ENCODE measurements at places on chromosomes 7 and 10. TPM values are rescaled to one million over a fixed set of nuclear protein-coding genes. Genes with fewer than 3 reads are reported as not detected.

- H3K4me1 ChIP-seq = no peaks in the 10 kb centered on the region
- H3K27me3 ChIP-seq = no peaks in the 10 kb centered on the region
Measured at GRCh38 chr10:83253011-83253671, 886.2 kb upstream of the GHITM start.

- no peaks in the 10 kb centered on the region for H3K36me3 ChIP-seq
- H3K4me1 ChIP-seq = no peaks in the 10 kb centered on the region
- no peak overlapping the region for H3K4me3 ChIP-seq
- H3K27me3 ChIP-seq = no peaks in the 10 kb centered on the region
- no peak for DNase-seq
Measured at GRCh38 chr10:108545921-108546320, 1377.4 kb downstream of the XPNPEP1 start.

DNA sequence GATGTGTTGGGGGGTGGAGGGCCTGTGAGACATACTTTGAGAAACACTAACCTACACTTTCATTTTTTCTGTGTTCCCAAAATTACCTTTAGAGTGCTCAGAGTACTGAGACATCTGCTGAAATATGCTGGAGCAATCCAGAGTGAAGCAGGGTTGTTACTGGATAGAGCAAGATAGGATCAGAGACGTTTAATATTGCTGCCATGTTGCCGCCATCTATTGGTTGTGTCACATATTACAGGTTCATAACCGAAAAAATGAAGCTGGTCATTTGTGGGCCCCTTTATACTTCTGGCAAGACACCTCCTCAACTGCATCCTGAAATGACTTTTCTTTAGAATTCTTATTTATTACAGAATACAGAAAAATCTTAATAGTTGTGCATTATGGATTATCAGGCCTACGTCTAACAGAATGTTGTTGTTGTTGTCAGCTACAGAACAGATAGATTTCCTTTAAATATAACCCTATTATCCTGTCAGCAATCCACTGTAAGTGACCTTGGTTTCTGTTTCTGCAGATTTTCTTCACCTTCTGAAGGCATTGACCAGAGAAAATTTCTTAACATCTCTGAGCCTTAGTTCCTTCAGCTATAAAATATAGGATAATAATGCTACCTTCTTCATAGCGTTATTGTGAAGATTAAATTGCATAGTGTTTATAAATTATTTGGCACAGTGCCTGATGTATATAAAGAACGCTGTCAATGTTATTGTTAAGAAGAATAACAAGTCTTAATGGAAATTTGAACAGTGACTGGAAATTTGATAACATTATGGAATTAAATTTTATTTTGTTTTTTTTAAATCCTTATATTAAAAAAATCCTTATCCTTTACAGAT lies 16.2 kb upstream of the DLD start:
- no peak overlapping the region for H3K27ac ChIP-seq
- H3K27me3 ChIP-seq = peaks cover 9% of the 10 kb centered on the region
- no peak overlapping the region for H3K4me3 ChIP-seq
- DNase-seq = peak; percentile 32

DNA sequence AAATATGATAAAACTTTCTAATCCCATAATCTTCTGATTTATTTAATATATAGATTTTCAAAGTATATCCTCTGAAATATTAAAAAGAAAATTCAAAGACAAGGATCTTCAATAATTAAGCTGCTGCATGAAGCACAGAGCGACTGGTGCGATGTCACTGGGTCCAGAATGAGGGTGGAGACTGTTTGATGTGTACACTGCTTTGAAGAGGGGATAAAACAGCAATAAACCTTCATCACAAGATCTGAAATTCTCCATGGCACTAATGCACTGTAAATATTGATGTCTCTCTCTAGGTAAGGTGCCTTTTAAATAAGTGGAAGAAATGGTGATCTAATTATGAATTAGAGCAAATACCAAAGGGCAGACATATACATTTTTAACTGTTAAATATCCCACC lies 337.8 kb downstream of the PARD3 start:
- H3K36me3 ChIP-seq = no peaks in the 10 kb centered on the region
- H3K27ac ChIP-seq = no peak overlapping the region
- no peak overlapping the region for H3K4me3 ChIP-seq
- DNase-seq = no peak

DNA sequence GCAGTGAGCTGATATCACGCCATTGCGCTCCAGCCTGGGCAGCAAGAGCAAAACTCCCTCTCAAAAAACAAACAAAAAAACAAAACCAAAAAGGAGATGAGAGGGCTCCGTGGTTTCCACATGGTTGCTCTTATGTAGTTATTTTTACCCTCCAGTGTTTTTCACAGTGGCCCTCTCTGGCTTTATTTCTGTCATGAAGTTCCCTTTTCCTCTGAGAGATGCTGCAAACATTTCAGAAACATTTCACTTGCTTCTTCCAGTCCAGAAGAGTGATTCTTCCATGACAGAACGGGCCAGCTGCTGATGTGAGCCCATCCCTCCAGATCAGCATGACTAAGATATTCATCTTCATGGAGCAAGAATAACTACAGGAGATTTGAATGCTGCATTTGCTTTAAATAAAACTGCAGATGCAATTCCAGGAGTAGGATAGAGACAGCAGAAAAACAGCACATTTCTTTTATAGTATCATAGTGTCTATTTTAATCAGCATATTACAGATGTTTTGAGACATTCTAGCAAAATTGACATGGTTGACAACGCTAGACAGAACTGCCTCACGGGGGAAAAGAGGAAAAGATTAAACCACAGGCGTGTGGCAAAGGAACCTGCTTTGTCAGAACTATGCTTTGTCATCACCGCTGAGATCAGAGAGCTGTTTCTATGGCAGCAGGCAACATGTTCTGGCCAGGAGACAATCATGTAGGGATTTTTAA lies 40.3 kb downstream of the NRCAM start:
- H3K27me3 ChIP-seq = no peaks in the 10 kb centered on the region
- peak; percentile 82 for DNase-seq

DNA sequence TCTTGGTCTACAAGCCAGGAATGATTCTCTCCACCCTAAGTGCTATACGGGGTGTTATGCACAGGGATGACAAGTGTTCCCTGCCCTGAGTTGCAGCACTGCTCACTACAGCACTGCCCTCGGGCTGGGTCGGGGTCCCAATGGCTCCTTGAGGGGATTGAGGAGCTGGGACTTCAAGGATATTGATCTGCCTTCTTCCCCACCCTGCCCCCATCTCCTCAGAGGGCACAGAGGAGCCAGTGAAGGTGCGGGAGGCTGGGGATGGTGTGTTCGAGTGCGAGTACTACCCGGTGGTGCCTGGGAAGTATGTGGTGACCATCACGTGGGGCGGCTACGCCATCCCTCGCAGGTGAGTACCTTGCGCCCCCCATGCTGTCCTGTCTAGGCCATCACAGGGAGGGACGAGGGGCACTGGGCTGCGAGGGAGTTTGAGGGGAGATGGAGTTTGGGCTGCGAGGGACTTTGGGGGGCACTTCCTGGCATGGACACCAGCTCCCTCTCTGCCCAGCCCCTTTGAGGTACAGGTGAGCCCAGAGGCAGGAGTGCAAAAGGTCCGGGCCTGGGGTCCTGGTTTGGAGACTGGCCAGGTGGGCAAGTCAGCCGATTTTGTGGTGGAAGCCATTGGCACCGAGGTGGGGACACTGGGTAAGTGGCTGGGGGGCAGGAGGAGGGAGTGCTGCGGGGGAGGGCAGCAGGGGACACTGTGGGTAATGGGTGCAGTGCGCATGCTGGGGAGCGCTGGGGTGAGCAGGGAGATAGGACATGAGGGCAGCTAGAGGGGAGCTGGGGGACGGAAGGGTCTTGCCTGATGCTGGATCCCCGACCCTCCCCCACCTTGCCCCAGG lies 10.3 kb downstream of the FLNC start:
- no peaks in the 10 kb centered on the region for H3K27me3 ChIP-seq
- H3K4me3 ChIP-seq = no peak overlapping the region
- no peak overlapping the region for H3K27ac ChIP-seq
- H3K36me3 ChIP-seq = peaks cover 69% of the 10 kb centered on the region

DNA sequence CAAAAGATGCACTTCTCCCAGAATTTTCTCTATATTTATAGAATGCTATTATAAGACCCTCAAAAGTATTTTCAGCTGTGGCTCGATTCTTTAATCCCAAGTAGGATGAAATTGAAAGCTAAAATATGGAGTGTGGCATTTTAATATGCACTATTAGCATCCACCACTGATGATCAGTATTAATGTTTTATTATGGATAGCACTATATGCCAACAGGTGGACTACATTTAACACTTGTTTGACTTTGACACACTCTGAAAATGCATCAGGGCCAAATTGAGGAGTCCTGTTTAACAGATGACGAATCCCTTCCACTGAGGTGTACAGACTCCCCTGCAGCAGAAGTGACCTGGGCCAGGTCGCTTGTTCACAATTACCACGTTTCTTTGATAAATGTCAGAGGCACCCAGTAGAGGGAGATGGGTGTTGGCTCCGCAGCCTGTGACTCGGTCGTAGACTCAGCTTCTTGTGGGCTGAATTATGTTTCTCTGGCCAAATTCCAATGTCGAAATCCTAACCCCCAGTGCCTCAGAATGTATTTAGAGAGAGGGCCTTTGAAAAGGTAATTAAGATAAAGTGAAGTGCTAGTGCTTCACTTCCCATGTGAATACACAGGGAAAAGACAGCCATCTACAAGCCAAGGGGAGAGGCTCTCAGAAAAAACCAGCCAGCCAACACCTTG lies 48.1 kb downstream of the WIPF3 start:
- peaks cover 6% of the 10 kb centered on the region for H3K27me3 ChIP-seq
- no peaks in the 10 kb centered on the region for H3K4me1 ChIP-seq
- H3K36me3 ChIP-seq = no peaks in the 10 kb centered on the region
- H3K27ac ChIP-seq = no peak overlapping the region
- DNase-seq = peak; percentile 44

- H3K4me3 ChIP-seq = no peak overlapping the region
- H3K27me3 ChIP-seq = no peaks in the 10 kb centered on the region
- peaks cover 10% of the 10 kb centered on the region for H3K36me3 ChIP-seq
- no peak overlapping the region for H3K27ac ChIP-seq
- peak; percentile 57 for DNase-seq
Measured at GRCh38 chr10:48414778-48415177, 108.3 kb downstream of the MAPK8 start.

DNA sequence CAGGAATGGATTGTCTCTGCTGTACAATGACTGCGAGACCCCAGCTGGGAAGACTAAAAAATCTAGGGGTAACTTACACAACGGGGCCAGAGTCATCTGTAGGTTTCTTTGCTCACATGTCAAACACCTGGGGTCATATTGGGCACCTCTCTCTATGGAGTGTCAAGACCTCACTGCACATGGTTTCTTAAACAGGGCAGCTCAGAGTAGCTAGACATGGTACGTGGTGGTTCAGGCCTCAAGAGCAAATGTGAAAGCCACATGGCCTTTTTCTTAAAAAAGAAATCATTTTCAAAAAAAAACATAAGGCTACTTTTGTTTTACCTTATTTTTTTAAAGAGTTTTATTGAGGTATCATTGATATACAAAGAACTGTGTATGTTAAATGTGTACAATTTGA lies 162.2 kb upstream of the ITGB1 start:
- H3K4me3 ChIP-seq = no peak overlapping the region
- H3K27ac ChIP-seq = no peak overlapping the region
- H3K36me3 ChIP-seq = no peaks in the 10 kb centered on the region
- H3K27me3 ChIP-seq = no peaks in the 10 kb centered on the region
- H3K4me1 ChIP-seq = peaks cover 30% of the 10 kb centered on the region
- no peak for DNase-seq

DNA sequence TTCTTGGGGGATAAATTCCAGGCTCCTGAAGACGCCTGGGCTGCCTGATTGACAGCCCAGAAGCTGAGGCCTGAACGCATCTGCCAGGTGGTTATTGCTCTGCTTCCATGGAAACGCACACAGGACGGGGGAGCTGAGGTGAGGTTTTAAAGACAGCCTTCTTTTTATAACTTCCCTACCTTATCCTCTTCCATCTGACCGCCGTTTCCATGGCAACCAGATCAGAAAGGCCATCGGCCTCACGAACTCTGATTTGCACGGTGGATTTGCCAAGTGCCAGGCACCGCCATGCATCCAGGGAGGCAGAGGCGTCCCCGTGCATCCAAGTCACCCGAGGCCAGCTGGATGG lies 260.9 kb downstream of the ADARB2 start:
- H3K4me3 ChIP-seq = no peak overlapping the region
- H3K36me3 ChIP-seq = no peaks in the 10 kb centered on the region
- H3K27ac ChIP-seq = no peak overlapping the region
- no peaks in the 10 kb centered on the region for H3K27me3 ChIP-seq
- H3K4me1 ChIP-seq = no peaks in the 10 kb centered on the region

- H3K4me3 ChIP-seq = no peak overlapping the region
- DNase-seq = no peak
- H3K36me3 ChIP-seq = peaks cover 4% of the 10 kb centered on the region
- peaks cover 23% of the 10 kb centered on the region for H3K4me1 ChIP-seq
- H3K27ac ChIP-seq = peak overlapping the region; percentile 2
- peaks cover 3% of the 10 kb centered on the region for H3K27me3 ChIP-seq
Measured at GRCh38 chr10:133279326-133280226, 2.9 kb upstream of the ADAM8 start.

DNA sequence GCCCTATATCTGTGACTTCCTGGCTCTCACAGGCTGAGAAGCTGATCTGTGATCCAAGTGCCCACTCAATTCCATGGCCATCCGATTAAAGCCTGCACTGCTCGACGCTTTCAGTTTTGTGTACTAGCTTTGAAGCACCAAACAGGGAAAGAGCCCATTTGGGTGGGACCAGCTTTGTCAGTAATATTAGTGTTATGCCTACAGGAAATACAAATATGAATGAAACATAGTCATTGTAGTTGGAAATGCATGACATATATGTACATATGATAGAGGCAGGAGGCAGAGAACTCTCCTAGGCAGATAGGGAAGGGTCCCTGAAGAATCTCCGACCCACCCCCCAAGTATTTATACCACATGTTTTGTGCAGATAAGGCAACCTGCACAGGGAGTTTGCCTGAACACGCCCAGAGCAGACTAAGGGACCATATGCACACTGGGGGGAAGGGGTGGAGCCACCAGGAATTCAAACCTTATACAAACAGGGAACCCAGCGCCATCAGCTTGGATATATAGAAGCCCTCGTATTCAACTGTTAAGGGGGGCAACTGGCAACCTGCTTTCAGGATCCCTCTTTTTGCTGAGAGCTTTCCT lies 653.2 kb downstream of the PARD3 start:
- peaks cover 4% of the 10 kb centered on the region for H3K4me1 ChIP-seq
- no peak for DNase-seq
- H3K27ac ChIP-seq = no peak overlapping the region
- no peaks in the 10 kb centered on the region for H3K27me3 ChIP-seq
- no peak overlapping the region for H3K4me3 ChIP-seq

- no peak overlapping the region for H3K4me3 ChIP-seq
- peaks cover 3% of the 10 kb centered on the region for H3K36me3 ChIP-seq
- DNase-seq = peak; percentile 10
- H3K27ac ChIP-seq = no peak overlapping the region
- no peaks in the 10 kb centered on the region for H3K27me3 ChIP-seq
- no peaks in the 10 kb centered on the region for H3K4me1 ChIP-seq
Measured at GRCh38 chr10:58373442-58373827, 11.8 kb upstream of the TFAM start.

The SLC13A1 gene
- total RNA-seq = not detected

The PPP3CB gene
- 29.2 TPM for total RNA-seq

The RET gene
- total RNA-seq = 0.79 TPM

The MMD2 gene
- total RNA-seq = not detected

The IL6 gene
- total RNA-seq = 2.5 TPM

The IMPDH1 gene
- 43.9 TPM for total RNA-seq
